ENCODE measurements at places on chromosomes 12 and 14. TPM values are rescaled to one million over a fixed set of nuclear protein-coding genes. Genes with fewer than 3 reads are reported as not detected.

Gene ITGA7
- total RNA-seq: 46.1 TPM

Gene SLC17A8
- total RNA-seq: not detected

Gene CAPZA3
- total RNA-seq: not detected

Gene SMAGP
- 10.1 TPM for total RNA-seq

Gene NFATC4
- 12.2 TPM for total RNA-seq

Gene ALG10B
- 4.8 TPM for total RNA-seq

Gene KCNA1
- not detected for total RNA-seq

Gene RNU4-1
- total RNA-seq: under 0.01 TPM

Gene KCNMB4
- total RNA-seq: 22.2 TPM

Gene PABPN1
- 174 TPM for total RNA-seq

Gene SARNP
- 99.1 TPM for total RNA-seq

Gene DLGAP5
- 102 TPM for total RNA-seq

Gene ESYT1
- 120 TPM for total RNA-seq

Gene METTL25
- 4.2 TPM for total RNA-seq

Gene ING4
- 31.2 TPM for total RNA-seq

Gene LTBP2
- total RNA-seq: 1.3 TPM

Gene CLEC12A
- total RNA-seq: not detected

Gene IFNG-AS1
- not detected for total RNA-seq

Gene RPL6
- total RNA-seq: 2,096 TPM

Gene CMTM5
- 0.14 TPM for total RNA-seq

Gene C14orf39
- total RNA-seq: 0.67 TPM

Gene CPNE6
- total RNA-seq: 0.04 TPM
